Germinal center (tissue), 1 donor: ENCODE measurements at places on chromosomes 6 and 20.

- no peak for DNase-seq
Measured at GRCh38 chr20:33038243-33038642, 6.8 kb downstream of the BPIFB6 start.

GRCh38 chr6:97123112-97123511 is 159.9 kb downstream of the MMS22L start:
- no peak for DNase-seq

GRCh38 chr6:136635615-136636014 is 85.4 kb upstream of the MAP7 start:
- DNase-seq, result no peak

- DNase-seq, result no peak
Measured at GRCh38 chr6:43874814-43875590, 105.0 kb downstream of the VEGFA start.

- no peak for DNase-seq
Measured at GRCh38 chr20:24991897-24992486, 559 bp downstream of the APMAP start.

GRCh38 chr20:11124849-11125505 is 451.2 kb upstream of the JAG1 start:
- no peak for DNase-seq

- no peak for DNase-seq
Measured at GRCh38 chr20:3674995-3675900, 6.6 kb downstream of the ADAM33 start.

GRCh38 chr6:157741948-157742556 is 81.0 kb upstream of the SNX9 start:
- no peak for DNase-seq

DNA sequence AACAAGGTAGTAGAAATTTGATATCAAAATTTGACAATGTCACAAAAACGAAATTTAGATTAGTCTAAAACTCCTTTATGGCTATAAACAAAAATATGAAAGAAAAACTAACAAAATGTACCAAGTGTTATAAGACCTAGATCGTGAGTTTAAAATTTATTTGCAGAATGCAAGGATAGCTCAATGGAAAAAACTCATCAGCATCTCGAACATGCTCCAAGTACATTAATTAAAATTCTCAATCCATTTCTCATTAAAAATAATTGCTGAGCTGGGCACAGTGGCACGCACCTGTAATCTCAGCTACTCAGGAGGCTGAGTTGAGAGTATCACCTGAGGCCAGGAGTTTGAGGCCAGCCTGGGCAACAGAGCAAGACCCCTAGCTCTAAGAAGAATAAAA is 70.8 kb downstream of the MAP3K5 start:
- DNase-seq, result no peak

DNA sequence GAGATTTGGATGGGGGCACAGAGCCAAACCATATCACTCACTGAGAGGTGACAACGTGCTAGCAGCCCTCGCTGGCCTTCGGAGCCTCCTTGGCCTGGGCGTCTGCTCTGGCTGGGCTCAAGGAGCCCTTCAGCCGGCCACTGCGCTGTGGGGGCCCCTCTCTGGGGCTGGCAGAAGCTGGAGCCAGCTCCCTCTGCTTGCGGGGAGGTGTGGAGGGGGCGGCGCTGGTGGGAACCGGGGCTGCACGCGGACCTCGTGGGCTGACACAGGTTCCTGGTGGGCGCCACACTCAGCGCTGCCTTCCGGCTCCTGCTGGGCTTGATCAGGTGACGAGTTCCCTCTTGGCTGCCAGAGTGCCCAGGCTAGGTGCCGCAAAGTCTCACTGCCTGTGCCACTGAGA is 489.2 kb downstream of the PKHD1 start:
- no peak for DNase-seq

DNA sequence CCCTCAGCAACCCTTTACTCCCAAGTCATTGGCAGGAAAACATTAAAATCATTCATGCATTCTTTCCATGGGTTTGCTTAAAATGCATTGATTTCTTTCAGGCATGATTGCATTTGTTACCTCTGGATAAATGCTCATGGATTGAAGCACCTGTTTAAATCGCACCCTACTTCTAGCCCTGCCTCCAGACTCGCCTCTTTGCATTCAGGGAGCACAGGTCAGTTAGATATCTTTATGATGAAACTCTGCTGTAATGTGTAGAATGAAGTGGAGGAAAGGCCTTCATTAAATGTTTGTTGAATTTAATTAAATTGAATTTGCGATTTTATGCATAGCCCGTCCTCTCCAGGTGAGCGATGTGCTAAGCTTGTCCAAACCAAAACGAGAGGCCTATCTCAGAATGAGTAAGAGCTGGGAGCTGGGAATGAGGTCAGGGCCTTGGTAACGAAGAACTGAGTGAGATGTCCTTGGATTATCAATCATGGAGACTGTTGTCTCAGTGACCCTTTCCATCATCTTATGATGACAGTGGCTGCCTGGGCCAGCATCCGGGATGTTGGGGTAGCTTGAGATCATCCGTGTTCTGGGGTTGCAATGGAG is 210.1 kb downstream of the SYNDIG1 start:
- no peak for DNase-seq

GRCh38 chr6:119348748-119349360 is 707 bp downstream of the MAN1A1 start:
- DNase-seq, result peak; percentile 52

- no peak for DNase-seq
Measured at GRCh38 chr6:53532061-53532797, 12.7 kb downstream of the GCLC start.

GRCh38 chr6:6906570-6907213 is 201.1 kb upstream of the RREB1 start:
- no peak for DNase-seq

DNA sequence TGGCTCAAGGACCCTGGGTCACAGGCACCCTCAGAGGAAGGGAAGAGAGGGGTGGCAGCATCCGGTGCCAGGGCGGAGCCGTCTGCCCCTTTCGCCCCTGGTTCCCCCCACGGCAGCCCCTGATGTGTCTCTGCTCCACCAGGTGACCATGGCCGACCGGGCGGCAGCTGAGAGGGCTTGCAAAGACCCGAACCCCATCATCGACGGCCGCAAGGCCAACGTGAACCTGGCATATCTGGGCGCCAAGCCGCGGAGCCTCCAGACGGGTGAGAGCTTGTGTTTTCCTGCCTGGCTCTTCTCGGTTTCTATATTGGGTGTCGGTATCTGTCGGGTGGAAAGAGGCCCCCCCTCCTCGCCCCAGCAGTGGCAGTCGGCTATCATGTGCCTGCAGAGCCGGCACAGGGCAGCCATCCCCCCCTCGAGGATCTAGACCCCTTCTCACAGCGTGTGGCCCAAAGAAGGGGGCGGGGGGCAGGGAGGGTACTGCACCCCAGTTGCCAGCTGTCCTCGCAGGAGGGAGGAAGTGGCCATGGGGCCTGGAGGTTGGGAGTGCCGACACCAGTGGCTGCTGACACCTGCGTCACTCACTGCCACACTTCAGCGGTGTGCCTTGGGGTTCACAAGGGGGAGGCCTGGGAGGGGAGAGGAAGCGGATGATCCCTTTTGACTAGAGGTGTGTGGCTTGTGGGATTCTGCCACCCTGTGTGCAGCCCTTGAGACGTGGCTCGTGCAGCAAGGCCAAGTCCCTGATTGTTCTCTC is 1.5 kb downstream of the RBM38 start:
- peak; percentile 62 for DNase-seq

- DNase-seq, result no peak
Measured at GRCh38 chr6:166567107-166567506, 19.4 kb downstream of the RAMACL start.

GRCh38 chr6:6861995-6862394 is 245.8 kb upstream of the RREB1 start:
- DNase-seq, result no peak

GRCh38 chr6:168072730-168073129 is 6.3 kb downstream of the FRMD1 start:
- no peak for DNase-seq

GRCh38 chr6:37554480-37554819 is 54.8 kb upstream of the CCDC167 start:
- DNase-seq, result no peak
